ENCODE measurements at places on chromosomes 1 and 21. TPM values are rescaled to one million over a fixed set of nuclear protein-coding genes. Genes with fewer than 3 reads are reported as not detected.
A peak's percentile ranks its signal among the peaks of the same experiment; 100 is the strongest.

Gene HPCAL4
- 5.2 TPM for total RNA-seq

Gene C1QA
- total RNA-seq, result 238 TPM

Gene SLC9C2
- 0.72 TPM for total RNA-seq

Gene RIMKLA
- total RNA-seq, result 3.3 TPM

Gene LCE3E
- total RNA-seq, result not detected

Gene IGSF9
- total RNA-seq, result 0.88 TPM

DNA sequence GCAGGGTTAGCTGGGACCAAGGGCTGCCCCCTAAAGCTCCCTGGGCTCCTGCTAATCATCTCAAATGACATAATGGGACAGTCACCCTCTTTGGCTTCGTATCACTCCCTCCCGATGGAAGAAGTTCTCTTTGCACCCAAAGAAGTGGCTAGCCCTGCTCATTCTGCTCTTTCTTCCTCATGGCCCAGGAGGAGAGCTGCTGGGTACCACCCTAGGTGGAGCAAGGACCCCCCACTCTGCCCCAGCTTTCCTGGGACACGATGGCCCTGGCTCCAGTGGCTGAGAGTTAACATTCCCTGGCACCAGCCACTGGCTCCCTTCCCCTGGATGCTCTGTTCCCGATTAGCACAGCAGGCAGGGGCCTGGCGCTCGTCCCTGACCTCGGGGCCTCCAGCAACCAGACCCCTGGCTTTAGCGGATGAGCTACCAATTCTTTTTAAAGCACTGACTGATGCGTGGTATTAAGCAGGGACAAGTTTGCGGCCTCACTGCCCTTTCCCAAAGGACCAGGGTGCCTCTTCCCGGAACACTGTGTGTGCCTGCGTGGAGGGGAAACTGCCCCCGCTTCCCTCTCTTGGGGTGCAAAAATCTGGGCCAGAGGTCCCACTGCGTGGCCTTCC, 1.2 kb downstream of the MYOM3 start:
- DNase-seq, result no peak
- H3K4me3 ChIP-seq, result no peak overlapping the region
- no peaks in the 10 kb centered on the region for H3K27me3 ChIP-seq
- no peaks in the 10 kb centered on the region for H3K4me1 ChIP-seq
- H3K36me3 ChIP-seq, result no peaks in the 10 kb centered on the region

GRCh38 chr1:110877364-110877763, 4.4 kb downstream of the CD53 start:
- H3K4me3 ChIP-seq, result no peak overlapping the region
- H3K4me1 ChIP-seq, result no peaks in the 10 kb centered on the region

- no peak within 1 kb of the TSS for H3K27ac ChIP-seq
- peak within 1 kb of the TSS; percentile 44 for H3K4me3 ChIP-seq
- no peaks in the 10 kb centered on the region for H3K4me1 ChIP-seq
- DNase-seq, result peak; percentile 90
- no peaks in the 10 kb centered on the region for H3K36me3 ChIP-seq
Observed at GRCh38 chr21:44454747-44455523, at the start of gene LRRC3. TSS of gene LRRC3 (plus strand) at chr21:44455510. CDS start at chr21:44456645, 1,135 bp downstream.

DNA sequence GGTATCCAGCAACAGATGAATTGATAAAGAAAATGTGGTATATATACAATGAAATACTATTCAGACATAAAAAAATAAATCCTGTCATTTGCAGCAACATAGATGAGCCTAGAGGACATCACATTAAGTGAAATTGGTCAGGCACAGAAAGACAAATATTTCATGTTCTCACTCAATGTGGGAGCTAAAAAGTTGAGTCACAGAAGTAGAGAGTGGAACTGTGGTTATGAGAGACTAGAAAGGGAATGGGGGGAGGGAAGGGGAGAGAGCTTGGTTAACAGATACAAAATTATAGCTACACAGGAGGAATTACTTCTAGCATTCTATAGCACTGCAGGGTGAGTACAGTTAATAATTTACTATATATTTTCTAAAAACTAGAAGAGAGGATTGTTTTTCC, 37.1 kb upstream of the SERPINC1 start:
- H3K36me3 ChIP-seq, result peaks cover 23% of the 10 kb centered on the region
- no peak overlapping the region for H3K27ac ChIP-seq
- H3K4me1 ChIP-seq, result no peaks in the 10 kb centered on the region
- no peak for DNase-seq
- H3K4me3 ChIP-seq, result no peak overlapping the region

- H3K4me1 ChIP-seq, result no peaks in the 10 kb centered on the region
- no peaks in the 10 kb centered on the region for H3K36me3 ChIP-seq
- H3K27ac ChIP-seq, result no peak overlapping the region
- H3K27me3 ChIP-seq, result no peaks in the 10 kb centered on the region
Observed at GRCh38 chr1:54018635-54019034, 649 bp upstream of the LDLRAD1 start.

DNA sequence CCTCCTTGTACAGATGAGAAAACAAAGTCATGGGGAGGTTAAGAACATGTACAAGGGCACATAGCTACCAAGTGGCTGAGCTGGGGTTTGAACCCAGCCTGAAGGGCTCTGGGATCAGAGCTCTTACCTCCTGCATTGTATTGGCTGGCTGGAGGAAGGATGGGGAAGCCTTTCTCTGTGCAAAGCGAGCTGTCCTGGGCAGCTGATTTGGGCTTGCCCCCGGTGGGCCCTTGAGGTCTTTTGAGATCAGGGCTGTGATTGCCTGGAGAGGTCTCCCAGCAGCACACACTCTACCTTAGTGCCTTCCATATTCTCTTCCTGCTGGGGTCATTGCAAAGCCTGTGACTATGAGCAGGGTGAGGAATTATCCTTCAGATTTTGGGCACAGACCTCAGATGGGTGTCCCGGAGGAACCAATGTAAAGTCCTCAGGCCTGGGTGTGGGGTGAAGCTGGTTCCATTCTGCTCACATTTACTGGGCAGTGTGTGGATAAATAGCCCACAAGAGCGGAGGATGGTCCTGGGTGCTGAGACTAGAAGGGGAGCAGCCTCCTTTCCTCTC, 53.3 kb upstream of the EPS8L3 start:
- no peaks in the 10 kb centered on the region for H3K4me1 ChIP-seq
- H3K36me3 ChIP-seq, result no peaks in the 10 kb centered on the region
- no peak overlapping the region for H3K27ac ChIP-seq
- H3K27me3 ChIP-seq, result no peaks in the 10 kb centered on the region
- H3K4me3 ChIP-seq, result no peak overlapping the region

DNA sequence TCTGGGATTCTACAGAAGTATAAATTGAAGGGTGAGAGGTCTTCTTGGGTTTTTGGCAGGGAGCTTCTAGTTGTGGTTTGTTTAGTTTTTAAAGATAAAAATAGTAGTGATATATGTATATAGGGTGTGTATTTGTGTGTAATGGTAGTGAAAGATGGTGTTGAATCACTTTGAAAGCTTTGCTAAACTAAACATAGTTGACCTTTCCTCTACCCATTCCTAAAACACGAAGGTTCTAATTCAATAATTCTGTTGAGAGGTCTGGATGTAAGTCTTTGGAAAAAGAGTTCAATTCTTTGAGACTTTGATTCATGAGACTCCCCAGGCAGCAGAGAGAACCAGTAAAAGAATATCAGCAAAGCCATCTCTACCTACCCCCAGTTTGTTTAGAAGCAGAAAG, 247.9 kb upstream of the DUSP10 start:
- H3K27me3 ChIP-seq, result no peaks in the 10 kb centered on the region
- H3K4me1 ChIP-seq, result no peaks in the 10 kb centered on the region
- no peak overlapping the region for H3K27ac ChIP-seq
- H3K36me3 ChIP-seq, result no peaks in the 10 kb centered on the region
- DNase-seq, result no peak

GRCh38 chr1:43441166-43441893, 12.4 kb downstream of the HYI start:
- H3K36me3 ChIP-seq, result peaks cover 75% of the 10 kb centered on the region
- H3K4me1 ChIP-seq, result no peaks in the 10 kb centered on the region
- no peak overlapping the region for H3K27ac ChIP-seq
- no peak overlapping the region for H3K4me3 ChIP-seq

GRCh38 chr1:102178480-102178879, 181.8 kb upstream of the OLFM3 start:
- no peaks in the 10 kb centered on the region for H3K4me1 ChIP-seq
- DNase-seq, result no peak
- no peak overlapping the region for H3K27ac ChIP-seq
- no peak overlapping the region for H3K4me3 ChIP-seq
- no peaks in the 10 kb centered on the region for H3K36me3 ChIP-seq
- no peaks in the 10 kb centered on the region for H3K27me3 ChIP-seq

DNA sequence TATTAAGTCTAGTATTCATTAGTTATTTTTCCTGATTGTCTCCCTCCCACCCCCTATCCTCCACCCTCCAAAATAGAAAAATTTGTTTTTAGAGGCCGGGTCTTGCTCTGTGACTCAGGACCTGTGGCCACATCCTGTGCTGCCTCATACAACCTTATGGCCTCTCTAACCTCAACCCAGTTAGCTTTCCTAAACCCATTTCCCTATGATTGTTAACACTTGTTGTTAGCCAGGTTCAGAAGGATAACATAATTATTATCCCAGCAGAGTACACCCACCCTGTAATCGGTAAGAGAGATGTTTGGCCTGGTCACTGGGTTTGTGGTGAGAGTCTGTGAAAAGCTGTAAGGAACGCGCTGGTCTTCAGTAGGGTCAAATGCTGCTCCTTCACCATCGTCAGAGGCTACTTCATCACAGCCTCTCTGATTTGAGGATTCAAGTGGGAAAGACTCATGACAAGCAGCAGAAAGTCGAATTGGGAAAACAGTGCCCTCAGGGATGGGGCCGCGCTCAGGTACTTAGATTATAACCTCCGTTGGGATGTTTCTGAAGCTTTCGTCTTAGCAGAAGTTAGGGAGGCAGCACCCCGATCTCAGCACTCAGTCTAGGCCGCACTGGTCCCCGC, 35.9 kb upstream of the HMGN1 start:
- no peaks in the 10 kb centered on the region for H3K27me3 ChIP-seq
- no peak for DNase-seq
- H3K4me1 ChIP-seq, result peaks cover 3% of the 10 kb centered on the region
- H3K4me3 ChIP-seq, result peak overlapping the region; percentile 62

DNA sequence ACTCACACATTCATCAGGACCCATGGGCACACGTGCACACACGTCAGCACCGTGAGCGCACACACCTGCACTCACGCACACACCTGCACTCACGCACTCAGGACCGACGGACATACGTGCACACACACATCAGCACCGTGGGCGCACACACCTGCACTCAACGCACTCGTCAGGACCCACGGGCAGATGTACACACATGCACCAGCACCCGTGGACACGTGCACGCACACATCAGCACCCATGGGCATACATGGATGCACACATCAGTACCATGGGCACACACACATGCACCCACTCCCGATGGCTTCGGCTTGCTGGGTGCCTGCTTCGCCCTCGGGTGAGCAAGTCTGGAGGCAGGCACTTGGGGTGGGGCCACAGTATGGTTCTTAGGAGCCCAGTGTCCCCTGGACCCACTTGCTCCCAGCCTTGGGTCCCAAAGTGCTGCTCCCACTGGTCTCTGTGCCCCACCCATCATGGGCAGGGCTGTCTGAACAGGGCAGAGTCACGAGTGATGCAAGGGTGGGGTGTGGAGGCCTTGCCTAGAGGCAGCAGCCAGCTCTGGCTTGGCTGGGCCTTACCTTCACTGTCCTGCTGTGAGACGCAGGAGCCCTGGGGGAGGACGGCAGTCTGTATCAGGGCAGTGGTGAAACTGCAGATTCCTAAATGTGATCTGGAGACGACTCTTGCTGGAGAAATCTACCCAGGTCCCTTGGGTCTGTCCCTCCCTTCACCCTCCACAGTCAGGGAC, 49.8 kb downstream of the SKI start:
- H3K27ac ChIP-seq, result no peak overlapping the region
- H3K4me1 ChIP-seq, result peaks cover 60% of the 10 kb centered on the region
- no peak for DNase-seq
- no peaks in the 10 kb centered on the region for H3K27me3 ChIP-seq
- peaks cover 3% of the 10 kb centered on the region for H3K36me3 ChIP-seq

GRCh38 chr1:203600782-203601513, 25.7 kb upstream of the ATP2B4 start:
- H3K27ac ChIP-seq, result no peak overlapping the region
- H3K4me3 ChIP-seq, result no peak overlapping the region
- no peaks in the 10 kb centered on the region for H3K27me3 ChIP-seq
- H3K36me3 ChIP-seq, result no peaks in the 10 kb centered on the region

GRCh38 chr1:195934817-195935553, 673.3 kb downstream of the KCNT2 start:
- no peaks in the 10 kb centered on the region for H3K4me1 ChIP-seq
- no peaks in the 10 kb centered on the region for H3K36me3 ChIP-seq
- no peak overlapping the region for H3K4me3 ChIP-seq
- no peaks in the 10 kb centered on the region for H3K27me3 ChIP-seq
- DNase-seq, result no peak

GRCh38 chr21:24824209-24824608, 783.1 kb downstream of the MRPL39 start:
- H3K4me1 ChIP-seq, result no peaks in the 10 kb centered on the region
- no peak for DNase-seq
- no peak overlapping the region for H3K4me3 ChIP-seq
- no peak overlapping the region for H3K27ac ChIP-seq
- H3K27me3 ChIP-seq, result no peaks in the 10 kb centered on the region
